NCI-H1417 treated with DMSO at 0.1 percent for 48 hours (cell line): ENCODE measurements at places on chromosomes 13 and 19.

DNA sequence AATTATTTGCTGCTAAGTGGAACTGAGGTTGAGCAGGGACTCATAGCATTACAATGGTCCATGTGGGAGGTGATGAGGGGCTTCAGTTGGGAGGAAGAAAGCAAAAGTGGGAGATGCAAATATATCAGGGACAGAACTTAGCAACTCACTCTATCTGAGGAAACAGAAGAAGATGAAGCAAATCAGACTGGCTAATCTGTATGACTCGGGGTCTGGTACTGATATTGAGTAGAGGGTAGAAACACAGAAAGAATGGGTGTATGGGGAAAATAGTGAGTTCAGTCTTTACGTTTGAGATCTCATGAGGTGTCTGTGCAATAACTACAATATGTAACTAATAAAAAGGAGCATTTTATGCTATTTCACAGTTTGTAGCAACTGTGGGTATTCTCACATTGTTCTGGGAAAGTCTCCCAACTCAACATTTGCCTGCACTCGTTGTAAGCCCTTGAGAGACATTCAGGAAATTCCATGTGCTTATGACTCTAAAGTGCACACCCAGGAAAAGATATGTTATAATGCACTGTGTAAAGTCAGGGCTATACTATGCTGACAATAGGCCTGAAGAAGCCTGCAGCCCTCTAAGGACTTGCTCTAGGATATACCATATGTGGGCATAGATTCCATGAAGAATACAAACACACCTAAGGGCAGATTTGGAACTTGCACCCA is 183.5 kb downstream of the SPRY2 start:
- no peak for DNase-seq

DNA sequence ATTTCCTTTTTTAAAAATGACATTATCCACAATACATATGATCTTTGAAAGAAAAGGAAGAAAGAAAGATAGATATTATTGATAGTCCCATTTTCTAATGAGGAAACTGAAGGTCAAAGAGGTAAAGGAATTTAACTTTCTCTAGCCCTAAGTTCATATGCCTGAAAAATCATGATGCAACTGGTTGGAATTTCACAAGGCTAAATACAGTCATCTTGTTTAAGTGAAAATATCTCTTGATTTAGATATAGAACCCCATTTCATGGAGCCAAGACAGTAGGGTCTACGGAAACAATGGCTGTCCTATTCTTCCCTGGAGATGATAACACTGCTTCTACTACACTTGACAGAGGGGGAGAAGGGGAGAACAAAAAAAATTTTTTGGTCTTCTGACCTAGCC is 366.2 kb downstream of the DNAJC15 start:
- no peak for DNase-seq

DNA sequence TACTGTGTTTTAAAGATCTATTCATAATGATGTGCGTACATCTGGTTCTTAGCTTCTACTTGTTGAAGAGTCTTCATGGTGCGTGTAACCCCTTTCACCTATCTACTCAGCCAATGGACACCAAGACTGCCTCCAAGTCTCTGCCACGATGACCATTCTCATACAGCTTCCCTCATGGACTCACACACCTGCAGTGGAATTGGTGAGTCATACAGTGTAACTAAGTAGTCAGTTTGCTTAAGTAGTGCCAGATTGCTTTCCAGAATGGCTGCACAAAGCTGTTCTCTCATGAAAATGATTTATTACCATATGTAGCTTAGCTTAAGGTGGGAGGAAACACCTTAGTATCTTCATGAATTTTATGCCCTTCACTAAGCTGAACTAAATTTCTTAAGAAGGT is 112.3 kb downstream of the AKAP11 start:
- DNase-seq = no peak

DNA sequence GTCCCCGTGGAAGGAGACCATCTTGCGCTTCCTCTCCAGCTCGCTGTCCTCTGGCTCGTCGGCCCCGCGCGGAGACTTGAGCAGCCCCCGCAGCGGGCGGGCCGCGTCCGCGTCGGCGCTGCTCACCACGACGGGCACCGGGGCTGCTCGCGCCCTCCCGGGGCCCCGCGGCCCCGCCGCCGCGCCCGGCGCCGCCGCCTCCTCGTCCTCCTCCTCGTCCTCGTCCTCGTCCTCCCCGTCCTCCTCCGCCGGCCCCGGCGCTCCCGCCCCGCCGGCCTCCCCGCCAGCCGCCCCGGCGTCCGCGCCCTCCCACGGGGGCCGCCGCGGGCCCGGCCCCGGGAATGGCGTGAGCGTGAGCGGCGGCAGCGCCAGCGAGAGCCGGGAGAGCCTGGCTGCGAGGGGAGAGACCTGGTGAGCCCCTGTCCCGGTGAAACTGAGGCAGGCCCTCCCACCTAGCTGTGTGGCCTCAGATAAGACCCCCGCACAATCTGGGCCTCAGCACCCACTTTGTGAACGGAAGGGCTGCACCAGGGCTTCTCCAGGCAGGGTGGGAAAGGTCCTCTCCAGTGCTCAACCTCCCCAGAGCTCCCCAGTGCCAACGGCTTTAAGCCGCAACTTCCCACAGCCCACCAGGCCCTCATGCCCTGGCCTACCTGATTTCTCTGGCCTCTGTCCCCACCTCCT is 17.8 kb downstream of the LMTK3 start:
- DNase-seq = no peak

DNA sequence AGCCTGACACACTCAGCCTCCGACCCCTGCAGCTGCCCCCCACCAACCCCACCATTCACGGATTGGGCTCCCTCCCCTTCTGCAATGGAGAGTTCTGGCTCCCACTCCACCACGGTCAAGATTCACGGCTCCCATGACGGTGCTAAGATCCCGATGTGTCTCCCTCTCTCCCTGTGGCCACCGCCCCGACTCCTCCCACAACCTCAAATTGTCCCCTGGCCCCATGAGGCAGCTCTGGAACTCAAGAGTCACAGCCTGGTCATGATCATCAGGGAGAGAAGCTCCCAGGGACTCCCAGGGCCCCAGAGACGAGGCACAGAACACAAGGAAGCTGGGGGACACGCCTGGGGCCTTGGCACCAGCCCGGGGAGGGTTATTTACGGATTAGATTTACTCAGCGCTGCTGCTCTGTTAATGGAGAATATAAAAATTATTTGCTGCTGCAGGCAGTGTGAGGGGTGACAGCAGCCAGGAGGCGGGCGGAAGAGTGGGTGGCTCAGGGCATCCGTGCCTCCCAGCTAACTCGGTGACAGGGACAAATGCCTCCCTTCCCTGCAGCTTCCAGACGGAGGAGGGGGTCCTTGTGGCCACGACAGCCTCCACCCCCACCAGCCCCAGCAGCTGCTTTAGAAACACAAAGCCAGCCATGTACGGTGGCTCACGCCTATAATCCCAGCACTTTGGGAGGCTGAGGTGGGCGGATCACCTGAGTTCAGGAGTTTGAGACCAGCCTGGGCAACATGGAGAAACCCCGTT is 184.2 kb downstream of the PTPRS start:
- DNase-seq = no peak

DNA sequence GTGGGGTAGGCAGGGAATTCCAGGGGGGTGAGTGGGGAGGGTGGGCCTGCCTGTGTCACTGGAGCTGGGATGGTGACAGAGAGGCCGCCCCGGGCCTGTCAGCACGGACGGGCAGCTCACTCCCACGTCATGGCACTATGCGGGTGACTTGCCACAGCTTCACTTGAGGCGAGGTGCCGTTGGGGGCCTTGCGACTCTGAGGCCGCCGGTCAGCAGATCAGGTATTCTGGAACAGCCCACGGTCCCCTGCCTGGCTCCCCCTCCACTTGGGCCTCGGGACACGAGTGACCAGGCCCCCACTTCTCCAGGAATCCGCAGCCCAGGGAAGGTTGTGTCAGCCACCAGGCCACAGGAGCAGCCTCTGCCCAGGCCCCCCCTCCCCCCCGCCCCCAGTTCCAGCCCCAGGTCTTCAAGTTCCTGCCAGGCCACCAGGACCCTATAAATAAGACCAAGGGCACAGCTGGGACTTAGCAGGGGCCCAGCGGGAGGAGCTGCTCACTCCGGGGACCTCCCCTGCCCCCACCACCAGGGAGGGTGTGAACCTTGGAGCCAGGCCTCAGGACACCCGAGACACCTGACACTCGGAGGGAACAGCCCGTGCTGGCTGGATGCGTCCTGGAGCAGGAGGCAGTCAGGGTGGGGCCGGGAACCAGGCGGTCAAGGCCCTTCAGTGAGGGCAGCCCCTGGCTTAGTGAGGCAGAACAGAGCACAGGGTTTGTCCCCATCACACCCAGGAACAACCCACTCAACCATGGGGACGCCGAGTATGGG is 2.7 kb upstream of the MIDN start:
- DNase-seq = no peak

DNA sequence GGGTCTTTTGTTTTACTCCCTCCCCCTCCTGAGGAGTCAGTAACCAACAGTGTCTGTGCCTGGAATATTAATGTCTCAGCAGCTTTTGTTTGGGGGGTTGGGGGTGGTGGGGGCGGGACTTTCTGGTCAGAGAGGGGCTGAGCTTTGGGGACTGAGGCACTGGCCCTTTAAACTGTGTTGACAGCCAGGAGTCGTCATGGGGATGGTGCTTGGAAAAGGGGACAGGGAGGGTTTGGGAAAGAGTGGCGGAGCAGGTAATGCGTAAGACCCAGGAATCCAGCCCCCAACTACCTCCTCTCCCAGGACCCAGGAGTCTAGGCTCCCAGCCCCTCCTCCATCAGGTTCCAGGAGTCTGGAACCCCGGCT is 5.2 kb downstream of the CADM4 start:
- DNase-seq = no peak

- DNase-seq = no peak
Measured at GRCh38 chr13:114143806-114144605, 11.6 kb upstream of the RASA3 start.

GRCh38 chr13:82432949-82433348 is 1449.3 kb downstream of the SLITRK1 start:
- no peak for DNase-seq

DNA sequence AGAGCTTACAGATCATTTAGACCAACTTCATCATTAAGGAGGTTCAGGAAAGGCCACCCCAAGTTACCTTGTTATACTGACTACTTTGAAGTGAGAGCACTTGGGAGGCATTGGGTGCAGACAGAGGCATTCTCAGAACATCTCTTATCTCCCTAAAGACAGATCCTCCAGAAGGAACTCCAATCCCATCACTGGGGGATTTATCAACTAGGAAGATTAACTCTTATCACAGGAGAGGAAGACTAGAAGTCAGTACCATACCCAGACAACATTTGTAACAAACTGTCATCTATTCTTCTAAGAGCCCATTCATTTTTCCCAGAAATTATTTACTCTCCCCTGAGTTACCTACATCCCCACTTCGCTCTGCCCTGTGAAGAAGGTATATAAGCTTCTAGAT is 5.8 kb upstream of the RFXAP start:
- no peak for DNase-seq

DNA sequence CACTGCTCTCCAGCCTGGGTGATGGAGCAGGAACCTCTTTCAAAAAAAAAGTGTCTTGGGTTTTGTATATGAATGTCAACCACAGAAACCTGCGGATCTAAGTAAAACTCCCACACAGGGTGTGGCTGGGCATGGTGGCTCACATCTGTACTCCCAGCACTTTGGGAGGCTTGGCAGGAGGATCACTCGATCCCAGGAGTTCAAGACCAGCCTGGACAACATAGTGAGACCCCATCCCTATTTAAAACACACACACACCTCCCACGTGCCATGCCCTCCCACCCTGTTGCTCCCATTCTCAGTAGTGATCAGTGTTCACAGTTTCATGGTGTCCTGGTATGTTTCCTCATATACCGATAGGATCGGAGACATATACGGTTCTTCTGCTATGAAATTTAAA is 9.2 kb downstream of the TMED1 start:
- DNase-seq = no peak

- no peak for DNase-seq
Measured at GRCh38 chr19:44788971-44789370, 11.3 kb downstream of the CBLC start.

DNA sequence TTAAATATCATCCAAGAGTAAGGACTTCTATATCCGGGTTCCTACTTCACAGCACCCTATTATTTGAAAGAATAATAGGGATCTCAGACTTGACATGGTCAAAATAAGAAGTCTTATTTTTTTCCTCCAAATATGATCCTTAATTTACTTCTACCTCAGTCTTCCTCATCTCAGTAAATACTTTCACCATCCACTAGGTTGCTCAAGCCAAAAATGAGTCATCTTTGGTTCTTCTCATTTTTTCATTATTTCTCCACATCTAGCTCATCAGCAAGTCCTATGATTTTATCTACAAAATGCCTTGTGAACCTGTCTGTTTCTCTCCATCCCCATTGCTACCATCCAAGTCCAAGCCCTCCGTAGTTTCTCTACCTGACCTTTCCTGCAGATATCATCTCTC is 121.9 kb upstream of the GJB6 start:
- DNase-seq = no peak

- DNase-seq = no peak
Measured at GRCh38 chr13:108345016-108345415, 75.5 kb downstream of the TNFSF13B start.

DNA sequence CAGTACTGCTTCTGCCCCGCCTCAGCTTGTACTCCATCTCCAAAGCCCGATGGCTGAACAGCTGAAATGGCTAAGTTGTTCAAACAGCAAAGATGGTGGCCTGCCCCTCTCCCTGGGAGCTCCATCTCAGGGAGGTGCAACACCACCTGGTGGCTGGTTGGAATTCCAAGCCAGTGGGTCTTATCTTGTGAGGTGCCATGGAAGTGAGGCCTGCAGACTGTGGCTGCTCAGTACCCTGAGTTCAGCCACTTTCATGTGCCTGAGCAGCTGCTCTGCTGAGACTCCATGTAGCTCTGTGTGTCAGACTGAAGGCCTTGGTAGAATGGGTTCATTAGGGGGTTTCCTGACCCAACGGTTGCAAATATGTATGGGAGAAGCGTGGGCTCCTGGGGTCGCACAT is 67.3 kb upstream of the SPRY2 start:
- no peak for DNase-seq

DNA sequence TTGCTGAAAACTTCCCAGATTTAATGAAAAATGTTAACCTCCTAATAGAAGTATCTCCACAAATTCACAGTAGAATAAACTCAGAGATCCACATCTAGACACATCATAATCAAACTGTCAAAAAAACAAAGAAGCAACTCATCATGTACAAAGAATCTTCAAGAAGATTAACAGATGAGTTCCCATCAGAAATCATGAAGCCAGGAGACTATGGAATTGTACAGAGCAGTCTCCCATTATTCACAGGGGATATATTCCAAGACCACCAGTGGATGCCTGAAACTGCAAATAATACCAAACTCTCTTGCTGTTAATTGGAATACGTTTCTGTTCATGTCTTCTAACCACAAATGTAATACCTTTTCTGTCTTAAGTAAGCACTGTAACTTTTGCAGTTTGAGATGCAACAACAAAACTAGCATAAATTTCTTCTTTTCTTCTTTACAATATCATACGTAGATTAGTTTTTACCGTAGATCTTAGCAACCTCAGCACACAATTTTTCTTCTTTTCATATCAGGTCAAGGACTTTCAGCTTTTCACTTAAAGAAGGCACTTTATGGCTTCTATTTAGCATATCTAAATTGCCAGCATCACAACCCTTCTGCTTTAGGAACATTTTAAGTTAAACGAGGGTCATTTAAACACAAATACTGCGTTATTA is 70.3 kb upstream of the MIR17HG start:
- DNase-seq = no peak

- no peak for DNase-seq
Measured at GRCh38 chr19:55312621-55313512, 12.3 kb downstream of the TMEM150B start.

GRCh38 chr13:68173111-68173510 is 943.0 kb upstream of the PCDH9 start:
- no peak for DNase-seq
